MV-4-11 (cell line): ENCODE measurements at places on chromosomes 3 and 15.
A peak's percentile ranks its signal among the peaks of the same experiment; 100 is the strongest.

- DNase-seq, result no peak
Observed at GRCh38 chr15:47158573-47158972, 558.7 kb upstream of the SEMA6D start.

GRCh38 chr3:107663266-107663665, 140.5 kb downstream of the BBX start:
- DNase-seq, result no peak

- DNase-seq, result no peak
Observed at GRCh38 chr3:193774272-193774915, 181.4 kb downstream of the OPA1 start.

DNA sequence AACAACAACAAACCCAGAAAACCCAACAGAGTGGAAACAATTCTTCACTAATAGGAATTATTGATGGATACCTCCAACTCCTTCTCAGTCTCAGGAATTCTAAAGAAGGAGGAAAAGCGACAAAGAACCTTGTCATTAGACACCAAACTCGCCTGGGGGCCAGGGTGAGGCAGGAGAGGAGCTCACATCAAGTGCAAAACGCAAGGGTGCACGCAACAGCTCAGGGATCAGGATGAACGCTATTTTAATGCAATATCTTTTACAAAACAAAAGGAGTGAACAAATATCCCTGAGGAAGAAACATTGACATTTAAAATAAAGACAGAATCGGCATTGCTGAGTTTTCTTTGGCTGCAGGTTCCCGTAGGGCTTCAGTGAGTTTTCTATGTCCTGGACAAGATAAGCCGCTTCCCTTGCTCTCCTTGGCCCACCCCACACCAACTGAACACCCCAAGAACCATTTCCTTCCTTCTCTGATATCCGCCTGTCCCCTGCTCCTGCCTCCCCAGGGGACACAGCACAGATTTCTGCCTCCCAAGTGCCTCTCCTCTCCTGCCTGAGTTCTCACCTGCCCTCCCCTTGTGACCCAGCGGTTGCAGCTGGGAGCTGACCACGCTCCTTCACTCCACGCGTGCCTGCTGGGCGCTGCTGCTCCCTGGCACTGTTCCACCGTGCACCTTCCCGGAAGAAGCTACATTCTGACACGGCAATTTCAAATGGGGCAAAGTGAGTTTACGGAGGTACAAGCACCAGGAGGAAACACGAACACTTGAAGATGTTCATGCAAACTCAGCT, 63.0 kb downstream of the ATP10A start:
- no peak for DNase-seq

DNA sequence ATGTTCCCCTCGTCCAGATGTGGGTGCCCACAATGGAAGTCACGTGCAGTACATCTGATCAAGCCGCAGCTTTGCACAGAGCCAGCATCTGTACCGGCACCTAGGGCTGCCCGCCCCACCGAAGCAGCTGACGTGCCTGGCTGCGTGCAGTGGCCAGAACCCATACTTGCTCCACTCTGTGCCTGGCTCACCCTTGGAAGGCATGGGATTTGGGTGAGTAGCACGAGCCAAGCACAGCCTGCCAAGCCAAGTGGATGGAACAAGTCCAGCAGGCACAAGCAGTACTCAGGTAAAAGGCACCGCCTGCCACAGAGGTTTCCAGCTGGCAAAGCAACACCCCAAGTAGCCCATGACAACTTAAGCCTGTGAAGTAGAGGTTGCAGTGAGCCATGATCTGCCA, 261.3 kb downstream of the TBC1D5 start:
- DNase-seq, result no peak

- DNase-seq, result no peak
Observed at GRCh38 chr15:65612616-65612946, 1.6 kb upstream of the INTS14 start.

GRCh38 chr3:181330257-181330656, 340.7 kb upstream of the DNAJC19 start:
- no peak for DNase-seq

- peak; percentile 12 for DNase-seq
Observed at GRCh38 chr15:23857028-23857641, 170.0 kb upstream of the NDN start.

- no peak for DNase-seq
Observed at GRCh38 chr3:55486101-55486856, 827 bp downstream of the WNT5A start.

GRCh38 chr3:149816986-149817385, 4.0 kb downstream of the RNF13 start:
- DNase-seq, result peak; percentile 91

GRCh38 chr3:131036986-131037385, 10.3 kb downstream of the NEK11 start:
- DNase-seq, result no peak

DNA sequence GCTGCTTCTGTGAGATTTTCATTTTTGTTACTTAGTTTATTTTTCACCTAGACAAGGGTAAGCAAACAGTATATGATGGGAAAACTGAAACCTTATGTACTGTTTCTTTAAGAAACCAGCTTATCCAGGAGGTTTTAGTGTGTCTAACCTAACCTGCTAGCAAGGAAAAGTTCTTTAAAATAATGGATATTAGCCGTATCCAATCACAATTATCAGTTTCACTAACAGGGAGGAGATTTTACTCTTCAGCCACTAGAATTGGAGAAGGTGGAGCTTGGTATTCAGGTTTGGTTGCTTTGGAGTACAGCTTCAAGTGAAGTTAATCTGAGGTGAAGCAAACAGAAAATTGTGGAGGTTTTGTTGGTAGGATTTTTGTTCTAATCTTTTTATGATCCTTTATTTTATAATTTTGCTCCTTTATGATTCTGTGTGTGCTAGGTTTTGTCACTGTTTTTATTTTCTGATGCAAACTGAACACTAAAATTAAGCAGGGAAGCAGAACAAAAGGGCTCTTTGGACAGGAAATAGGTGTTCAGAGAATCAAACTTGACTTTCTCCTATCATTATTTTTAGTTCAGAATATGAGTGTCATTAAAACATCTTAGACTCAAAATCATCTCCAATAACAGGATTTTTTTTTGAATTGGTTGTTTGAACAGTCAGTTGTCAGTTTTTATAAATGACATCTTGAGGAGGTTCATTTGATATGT, 13.0 kb downstream of the ZFAND6 start:
- DNase-seq, result peak; percentile 89

DNA sequence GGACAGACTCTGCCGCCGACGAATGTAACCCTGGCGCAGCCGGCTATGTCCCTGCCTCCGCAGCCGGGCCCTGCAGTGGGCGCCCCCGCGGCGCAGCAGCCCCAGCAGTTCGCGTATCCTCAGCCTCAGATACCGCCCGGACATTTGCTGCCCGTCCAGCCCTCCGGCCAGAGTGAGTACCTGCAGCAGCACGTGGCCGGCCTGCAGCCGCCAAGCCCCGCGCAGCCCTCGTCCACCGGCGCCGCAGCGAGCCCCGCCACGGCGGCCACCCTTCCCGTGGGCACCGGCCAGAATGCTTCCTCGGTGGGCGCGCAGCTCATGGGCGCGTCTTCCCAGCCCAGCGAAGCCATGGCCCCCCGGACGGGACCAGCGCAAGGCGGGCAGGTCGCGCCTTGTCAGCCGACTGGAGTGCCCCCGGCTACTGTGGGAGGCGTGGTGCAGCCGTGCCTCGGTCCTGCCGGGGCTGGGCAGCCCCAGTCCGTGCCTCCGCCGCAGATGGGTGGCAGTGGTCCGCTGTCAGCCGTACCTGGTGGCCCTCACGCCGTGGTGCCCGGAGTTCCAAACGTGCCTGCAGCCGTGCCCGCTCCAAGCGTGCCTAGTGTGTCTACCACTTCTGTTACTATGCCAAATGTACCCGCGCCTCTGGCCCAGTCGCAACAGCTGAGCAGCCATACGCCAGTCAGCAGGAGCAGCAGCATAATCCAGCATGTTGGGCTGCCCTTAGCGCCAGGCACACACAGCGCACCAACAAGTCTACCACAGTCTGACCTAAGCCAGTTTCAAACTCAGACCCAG, 2.4 kb downstream of the TSC22D2 start:
- DNase-seq, result no peak

DNA sequence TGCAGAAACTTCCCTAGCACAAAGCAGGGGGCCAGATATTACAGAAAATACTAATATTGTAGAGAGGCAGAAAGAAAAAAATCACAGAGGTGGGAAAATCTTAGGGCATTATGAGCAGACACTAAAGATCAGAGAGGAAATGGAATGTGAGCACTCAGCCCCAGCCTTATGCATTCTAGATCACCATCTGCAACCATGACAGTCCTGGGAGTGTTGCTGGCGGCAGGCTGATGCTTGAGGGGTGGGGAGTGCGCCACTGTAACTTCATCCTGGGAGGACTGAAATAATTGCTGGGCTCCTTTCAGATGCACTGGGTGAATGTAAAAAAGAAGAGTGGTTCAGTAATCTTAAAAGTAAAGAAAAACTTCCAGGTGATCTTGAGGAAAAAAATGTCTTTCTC, 427.6 kb upstream of the SEMA6D start:
- no peak for DNase-seq

DNA sequence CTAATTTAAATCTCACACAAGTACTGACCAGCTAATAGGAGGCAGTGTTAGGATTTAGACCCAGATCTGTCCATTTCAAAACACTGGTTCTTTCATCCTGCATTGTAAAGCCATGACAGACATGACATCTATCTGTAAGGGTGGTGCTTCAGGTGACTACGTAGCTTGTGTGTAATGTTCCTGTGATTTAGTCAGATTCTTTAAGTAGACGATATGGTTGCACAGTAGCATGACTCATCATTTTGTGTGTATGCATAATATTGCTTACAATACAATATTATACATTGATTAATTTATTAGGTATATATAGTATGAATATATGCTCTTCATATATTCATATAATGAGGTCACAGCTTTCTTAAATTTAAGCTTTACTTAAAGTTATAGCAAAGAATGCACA, 628.5 kb downstream of the GRM7 start:
- no peak for DNase-seq

- DNase-seq, result peak; percentile 61
Observed at GRCh38 chr15:40844696-40845030, 815 bp downstream of the SPINT1 start.
